Cerebellum (tissue), 4 donors: ENCODE measurements at places on chromosomes 12 and 14. TPM values are rescaled to one million over a fixed set of nuclear protein-coding genes. Genes with fewer than 3 reads are reported as not detected.

- no peak for DNase-seq
These were observed 627 bp downstream of the TESC start for GRCh38 chr12:117098361-117099217.

HDAC7 gene
- total RNA-seq = 12.1 TPM

DNA sequence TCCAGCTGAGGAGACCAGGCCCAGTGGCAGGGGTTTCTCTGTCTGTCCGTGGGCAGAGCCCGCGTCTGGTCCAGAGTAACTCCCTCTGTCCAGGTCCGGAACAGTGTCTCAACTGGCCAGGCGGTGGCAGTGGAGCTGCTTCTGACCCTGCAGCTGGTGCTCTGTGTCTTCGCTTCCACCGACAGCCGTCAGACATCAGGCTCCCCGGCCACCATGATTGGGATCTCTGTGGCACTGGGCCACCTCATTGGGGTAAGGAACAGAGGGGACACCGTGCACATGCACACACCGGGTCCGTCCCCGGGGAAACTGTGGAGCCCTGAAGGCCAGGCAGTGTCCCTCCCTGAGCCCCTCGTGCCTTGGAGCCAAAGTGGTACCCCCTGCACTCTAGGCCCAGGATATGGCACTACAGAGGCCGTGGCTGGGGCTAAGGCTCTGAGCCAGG is 1.5 kb downstream of the AQP6 start:
- DNase-seq = peak; percentile 40

- DNase-seq = no peak
These were observed 96.8 kb downstream of the EP400 start for GRCh38 chr12:132046561-132046960.

TAS2R13 gene
- total RNA-seq = 14.9 TPM

MGP gene
- total RNA-seq = 20.6 TPM

- no peak for DNase-seq
These were observed 174.7 kb downstream of the SLC2A13 start for GRCh38 chr12:39931231-39931630.

- DNase-seq = no peak
These were observed 42.6 kb downstream of the TRAF3 start for GRCh38 chr14:102819747-102820330.

DNA sequence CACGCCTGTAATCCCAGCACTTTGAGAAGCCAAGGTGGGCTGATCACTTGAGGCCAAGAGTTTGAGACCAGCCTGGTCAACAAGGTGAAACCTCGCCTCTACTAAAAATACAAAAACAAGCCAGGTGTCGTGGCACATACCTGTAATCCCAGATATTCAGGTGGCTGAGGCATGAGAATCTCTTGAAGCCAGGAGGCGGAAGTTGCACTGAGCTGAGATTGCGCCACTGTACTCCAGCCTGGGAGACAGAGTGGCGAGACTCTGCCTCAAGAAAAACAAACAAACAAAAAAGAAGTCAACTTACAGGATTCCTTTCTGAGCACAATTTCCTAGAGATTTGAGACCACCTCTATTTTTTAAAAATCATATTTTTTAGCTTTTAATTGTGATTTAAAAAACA is 45.3 kb downstream of the DGLUCY start:
- DNase-seq = no peak

DNA sequence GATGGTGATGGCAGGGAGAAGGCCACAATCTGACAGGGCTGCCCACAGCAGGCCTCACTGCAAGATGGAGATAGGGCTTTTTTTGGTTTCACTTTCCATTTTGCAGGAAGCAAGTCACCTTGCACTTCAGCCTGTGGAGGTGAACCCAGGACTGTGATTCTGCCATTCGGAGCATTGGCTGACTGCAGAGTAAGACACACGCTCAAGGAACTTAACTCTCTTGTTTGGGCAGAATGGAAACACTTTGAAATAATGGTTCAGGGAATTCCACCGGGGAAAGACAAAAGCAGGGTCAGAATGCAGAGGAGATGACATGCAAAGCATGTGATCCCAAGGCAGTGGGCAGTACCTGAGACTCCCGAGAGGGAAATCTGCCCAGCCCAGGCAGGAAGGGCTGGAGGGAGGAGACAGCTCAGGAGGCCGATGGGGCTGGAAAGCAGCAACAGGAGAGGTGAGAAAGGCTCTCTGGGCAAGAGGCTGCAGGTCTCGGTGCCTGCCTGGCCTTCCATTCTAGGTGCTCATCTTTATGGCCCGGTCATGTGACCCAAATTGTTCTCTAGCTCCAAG is 58.7 kb upstream of the PRMT8 start:
- DNase-seq = no peak
